ENCODE measurements at places on chromosomes 4 and X.

DNA sequence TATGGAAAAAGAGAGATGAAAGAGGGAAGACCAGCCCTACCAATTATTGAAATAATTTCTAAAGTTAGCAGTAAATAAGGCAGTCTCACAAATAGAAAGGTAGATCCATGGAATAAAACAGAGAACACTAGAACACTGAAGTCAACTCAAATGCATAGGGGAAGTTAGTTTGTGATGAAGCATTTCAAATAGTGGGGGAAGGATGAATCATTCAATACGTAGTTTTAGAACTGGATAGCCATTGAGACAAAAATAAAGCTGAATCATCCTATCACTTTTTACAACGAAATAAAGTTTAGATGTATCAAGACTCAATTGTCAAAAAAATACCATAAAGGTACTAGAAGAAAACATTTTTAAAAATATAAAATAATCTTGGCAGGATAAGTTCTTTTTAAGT is 143.2 kb upstream of the DGKK start:
- no peak for DNase-seq

DNA sequence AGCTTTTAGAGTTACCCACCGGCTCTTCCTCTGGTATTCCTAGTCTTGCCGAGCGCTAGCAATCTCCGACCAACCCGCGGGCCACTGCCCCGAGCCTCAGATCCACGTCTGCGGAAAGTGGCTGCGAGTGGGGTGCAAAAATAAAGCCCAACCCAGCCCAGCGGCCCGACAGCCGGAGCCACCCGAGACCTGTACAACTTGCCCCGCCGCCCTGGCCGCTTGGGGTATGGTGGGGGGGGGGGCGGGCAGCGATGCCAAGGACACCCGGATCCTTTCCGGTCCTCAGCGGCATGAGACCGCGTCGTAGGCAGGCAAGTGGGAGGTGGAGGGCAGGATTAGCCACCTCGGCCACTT is 1.6 kb downstream of the SLITRK4 start:
- DNase-seq = no peak

DNA sequence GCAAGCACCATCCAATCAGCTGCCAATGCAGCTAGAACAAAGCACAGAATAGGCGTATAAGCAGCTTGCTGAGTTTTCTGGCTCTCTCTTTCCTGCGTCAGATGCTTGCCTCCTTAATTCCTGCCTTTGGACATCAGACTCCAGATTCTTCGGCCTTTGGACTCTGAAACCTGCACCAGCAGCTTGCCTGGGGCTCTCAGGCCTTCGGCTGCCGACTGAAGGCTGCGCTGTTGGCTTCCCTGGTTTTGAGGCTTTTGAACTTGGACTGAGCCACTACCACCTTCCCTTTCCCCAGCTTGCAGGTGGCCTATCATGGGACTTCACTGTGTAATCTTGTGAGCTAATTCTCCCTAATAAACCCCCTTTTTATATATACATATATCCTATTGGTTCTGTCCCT is 6.1 kb downstream of the TMEM192 start:
- DNase-seq = no peak

DNA sequence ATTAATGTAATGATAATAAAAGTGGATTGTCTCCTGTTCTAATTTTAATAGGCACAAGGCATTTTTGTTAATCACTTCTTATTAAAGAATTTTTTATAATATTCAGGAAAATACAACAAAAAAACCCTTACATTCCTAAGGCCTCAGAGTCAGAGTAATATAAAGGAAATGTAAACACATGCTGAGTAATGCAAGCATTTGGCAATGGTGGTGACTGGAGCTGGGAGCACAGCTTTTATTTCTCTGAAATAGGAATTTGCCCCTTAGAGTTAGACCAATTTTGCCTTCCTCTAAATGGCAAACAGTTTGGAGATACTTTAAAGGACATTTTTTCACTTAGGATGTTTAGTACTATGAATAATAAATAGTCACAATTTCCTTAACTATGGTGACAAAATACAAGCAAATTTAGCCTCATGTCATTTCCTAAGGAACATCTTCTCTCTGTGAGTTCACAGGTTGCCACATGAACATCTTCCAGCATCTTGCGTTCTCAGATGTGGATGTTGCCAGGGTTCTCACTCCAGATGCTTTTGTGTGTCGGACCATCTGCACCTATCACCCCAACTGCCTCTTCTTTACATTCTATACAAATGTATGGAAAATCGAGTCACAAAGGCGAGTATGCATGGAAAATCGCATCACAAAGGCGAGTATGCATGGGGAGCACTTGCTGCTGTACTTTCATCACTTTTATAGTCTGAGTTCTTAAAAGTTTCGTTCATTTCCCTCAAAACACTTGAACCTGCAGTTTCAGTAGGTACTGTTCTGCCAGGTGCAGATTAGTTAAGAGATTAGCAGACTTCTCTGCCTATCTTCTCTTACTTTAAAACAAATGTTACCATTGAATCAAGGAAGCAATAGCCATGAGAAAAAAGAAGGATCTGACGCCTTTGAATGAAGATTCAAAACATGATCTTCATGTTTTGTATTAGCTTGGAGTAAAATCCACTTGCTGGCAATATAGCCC is 15.9 kb upstream of the F11 start:
- no peak for DNase-seq

DNA sequence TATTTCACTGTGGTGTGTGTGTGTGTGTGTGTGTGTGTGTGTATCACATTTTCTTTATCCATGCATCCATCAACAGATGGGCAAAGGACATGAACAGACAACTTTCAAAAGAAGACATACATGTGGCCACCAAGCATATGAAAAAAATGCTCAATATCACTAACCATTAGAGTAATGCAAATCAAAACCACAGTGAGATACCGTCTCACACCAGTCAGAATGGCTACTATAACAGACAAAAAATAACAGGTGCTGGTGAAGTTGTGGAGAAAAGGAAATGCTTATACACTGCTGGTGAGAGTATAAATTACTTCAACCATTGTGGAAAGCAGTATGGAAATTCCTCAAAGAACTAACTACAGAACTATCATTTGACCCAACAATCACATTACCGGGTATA is 83.4 kb downstream of the PALLD start:
- no peak for DNase-seq

GRCh38 chrX:39815631-39816030 is 282.1 kb downstream of the BCOR start:
- no peak for DNase-seq

- no peak for DNase-seq
These were observed 85.4 kb downstream of the DCHS2 start for GRCh38 chr4:154406018-154406795.

DNA sequence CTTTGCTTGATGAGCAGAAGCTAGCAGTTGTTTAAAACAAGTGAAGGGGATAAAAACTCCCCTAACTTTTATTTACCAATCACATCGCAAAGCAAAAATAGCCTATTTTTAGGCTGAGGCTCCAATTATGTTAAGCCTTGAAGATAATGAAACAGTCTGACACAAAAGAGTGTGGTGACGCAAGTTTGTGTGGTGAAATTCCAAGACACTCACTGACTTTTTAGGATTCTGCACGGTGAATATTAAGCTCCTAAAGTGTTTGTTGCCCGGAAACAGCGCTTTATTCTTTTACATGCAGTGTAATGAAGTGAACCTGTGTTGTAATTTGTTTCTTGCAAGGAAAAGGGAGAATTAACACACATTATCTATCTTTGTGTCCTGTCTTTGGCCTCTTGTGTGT is 74.8 kb downstream of the POLA1 start:
- no peak for DNase-seq

DNA sequence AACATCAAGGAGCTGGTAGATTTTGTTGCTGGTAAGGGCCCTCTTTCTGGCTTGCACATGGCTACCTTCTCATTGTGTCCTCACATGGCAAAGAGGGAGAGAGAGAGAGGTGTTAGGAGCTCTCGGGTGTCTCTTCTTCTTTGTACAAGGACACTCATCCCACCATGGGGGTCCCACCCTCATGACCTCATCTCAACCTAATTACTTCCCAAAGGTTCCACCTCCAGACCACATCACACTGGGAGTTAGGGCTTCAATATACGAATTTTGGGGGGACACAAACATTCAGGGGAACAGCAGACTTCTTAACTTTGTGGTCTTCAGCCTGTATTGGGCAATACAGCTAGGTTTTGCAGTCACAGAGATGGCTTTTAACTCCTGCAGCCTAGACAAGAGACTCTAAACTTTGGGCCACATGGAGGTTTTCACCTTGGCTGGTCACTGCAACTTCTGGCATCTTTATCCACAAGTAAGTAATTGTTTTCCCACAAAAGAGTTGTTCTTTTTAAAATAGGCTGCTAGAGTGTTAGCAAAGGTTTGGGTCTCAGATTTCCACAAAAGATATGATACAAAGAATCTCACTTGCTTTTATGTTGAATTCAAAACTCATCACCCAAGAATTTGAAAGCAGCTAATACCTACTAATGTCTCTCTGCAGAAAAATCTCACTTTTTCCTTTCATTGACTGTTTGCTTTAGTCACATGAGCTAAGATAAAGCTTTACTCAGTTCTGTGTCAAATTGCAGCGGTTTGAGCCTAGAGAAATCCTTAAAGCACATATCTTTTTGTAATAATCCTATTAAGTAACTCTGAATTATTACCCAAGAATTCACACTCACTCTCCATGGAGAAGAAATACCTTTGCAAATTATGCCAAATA is 39.6 kb upstream of the BBS12 start:
- no peak for DNase-seq

- no peak for DNase-seq
These were observed 5.0 kb downstream of the CENPU start for GRCh38 chr4:184728858-184729257.

GRCh38 chr4:18734405-18734804 is 712.9 kb upstream of the LCORL start:
- DNase-seq = no peak

GRCh38 chr4:121227341-121227792 is 63.2 kb upstream of the TNIP3 start:
- DNase-seq = no peak

Data from brain pericyte (primary cell).